ENCODE measurements at places on chromosomes 5 and 9.

DNA sequence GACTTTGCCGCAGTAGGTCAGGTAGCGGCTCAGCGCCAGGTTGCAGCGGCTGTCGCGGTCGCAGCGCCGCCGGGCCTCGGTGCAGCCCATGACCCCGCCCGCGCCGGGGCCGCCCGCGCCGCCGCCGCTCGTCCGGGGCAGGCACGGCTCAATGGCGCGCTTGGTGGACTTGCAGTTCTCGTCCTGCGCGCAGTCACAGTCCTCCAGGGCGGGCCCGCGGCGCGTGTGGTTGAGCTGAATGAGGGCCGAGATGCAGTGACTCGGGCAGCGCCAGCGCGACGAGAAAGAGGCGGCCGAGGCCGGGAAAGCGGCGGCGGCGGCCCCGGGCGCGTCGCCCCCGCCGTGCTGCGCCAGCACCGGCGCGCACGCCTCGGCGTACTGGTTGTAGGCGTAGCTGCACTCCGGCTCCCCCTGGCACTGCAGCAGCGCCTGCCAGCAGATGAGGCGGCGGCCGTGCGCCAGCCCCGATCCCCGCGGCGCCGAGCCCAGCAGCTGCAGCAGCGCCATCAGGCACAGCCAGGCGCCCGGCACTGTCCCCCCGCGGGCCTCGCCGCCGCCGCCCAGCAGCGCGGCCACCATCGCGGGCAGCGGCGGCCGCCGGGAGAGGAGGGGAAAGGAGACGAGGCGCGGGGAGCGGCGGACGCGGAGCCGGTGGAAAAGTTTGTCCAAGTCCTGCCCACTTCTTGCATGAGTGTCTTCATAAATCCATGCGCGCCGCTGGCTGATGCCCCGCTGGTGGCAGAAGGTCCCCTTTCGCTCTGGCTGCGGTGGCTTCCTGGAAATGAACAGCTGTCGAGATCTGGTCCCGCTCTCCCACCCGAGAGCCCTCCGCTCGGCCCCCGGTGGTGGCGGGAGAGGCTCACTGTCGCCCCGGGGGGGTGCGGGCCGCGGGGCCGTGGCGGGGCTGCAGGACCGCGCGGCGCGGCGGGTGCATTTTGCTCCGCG lies 833 bp downstream of the GAS1 start:
- no peak for DNase-seq

DNA sequence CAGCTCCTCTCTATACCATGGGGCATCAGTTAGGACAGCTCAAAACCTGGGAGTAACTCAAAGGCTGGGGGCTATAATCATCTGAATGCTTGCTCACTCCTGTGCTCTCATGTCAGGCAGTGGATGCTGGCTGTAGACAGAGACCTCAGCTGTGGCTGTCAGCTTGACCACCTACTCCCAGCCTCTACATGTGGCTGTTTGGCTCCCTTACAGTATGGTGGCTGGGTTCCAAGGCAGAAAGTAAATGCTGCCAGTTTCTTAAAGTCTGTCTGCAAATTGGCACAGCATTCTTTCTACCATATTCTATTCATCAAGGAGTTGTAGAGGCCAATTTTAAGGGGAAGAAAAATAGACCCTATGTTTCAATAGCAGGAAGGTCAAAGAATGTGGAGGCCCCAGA lies 66.9 kb downstream of the TMC1 start:
- no peak for DNase-seq

DNA sequence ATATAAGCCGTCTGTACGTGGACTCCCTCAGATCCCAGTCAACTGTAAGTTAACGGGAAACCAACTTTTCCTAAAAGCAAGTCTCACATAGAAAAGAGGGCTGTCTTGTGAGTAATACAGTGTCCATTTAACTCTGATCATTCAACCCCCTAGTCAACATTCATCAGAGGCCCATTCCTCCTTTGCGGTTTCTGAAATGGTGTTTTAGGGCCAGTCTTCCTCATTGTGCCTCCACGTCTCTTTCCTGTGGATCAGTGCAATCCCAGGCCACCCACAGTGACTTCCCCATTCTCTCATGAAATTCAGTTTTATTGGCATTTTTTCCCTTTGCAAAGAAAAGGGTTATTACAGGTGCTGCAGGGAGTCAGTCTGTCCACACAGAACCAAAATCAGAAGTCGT lies 261.8 kb downstream of the NR3C1 start:
- DNase-seq: no peak

GRCh38 chr9:130770679-130771442 lies 64.2 kb upstream of the ABL1 start:
- DNase-seq: no peak

- no peak for DNase-seq
Measured at GRCh38 chr9:36136894-36137391, 410 bp downstream of the GLIPR2 start.

DNA sequence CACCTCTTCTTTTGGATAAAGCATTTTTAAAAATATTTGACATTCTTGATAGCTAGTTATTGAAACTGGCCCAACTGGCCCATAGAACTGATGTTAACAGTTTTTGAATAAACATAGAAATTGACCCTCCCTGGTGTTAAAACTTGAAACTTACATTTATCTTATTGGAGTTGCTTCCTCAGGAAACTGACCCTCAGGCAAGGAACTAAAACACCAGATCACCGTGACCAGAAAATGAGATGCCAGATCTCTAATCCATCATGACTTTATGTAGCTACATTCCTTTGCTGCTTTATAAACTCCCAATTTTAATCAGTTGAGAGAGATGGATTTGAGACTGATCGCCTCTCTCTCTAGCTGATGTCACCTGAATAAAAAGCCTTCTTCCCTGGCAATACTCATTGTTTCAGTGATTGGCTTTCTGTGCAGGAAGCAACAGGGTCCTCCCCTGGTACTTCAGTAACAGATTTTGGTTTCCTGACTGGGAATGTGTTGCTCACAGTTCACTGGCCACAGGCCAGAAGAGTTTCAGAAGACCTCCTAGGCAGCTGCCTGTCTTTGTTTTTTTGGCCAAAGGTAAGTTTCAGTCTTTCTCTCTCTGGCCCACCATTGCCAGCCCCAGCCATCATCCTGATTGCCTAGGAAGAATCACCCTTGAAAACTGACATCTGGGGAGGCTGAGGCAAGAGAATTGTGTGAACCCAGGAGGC lies 212.4 kb downstream of the DTWD2 start:
- DNase-seq: no peak

DNA sequence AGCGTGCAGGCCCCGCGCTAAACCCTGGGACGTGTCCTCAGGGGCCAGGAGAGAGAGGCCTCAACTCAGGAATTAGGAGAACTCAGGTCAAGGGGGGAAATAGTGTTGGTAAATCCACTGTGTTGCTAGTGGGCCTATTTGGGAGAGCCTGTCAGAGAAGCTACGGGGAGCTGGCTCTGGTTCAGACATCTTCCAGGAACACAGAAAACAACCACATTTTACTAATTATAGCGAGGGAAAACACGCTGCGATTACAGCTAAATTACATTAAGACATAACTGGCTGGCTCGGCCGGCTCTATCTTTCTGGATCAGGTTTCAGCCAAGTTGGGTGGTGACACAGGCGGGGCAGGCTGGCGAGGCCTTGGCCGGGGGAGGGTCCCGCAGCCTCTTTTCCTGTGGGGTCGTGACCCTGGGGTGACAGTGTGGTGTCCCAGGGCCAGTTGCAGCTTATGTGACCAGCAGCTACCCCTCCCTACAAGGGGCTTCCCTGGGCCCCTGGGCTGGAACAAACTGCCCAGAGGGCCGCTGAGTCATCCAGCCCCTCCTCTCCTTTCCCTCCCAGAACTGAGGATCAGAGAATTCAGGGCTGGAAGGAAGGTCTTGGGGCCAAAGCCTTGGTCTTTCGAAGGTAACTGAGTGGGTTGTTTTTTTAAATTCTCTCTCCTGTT lies 75.1 kb downstream of the FGF18 start:
- no peak for DNase-seq

DNA sequence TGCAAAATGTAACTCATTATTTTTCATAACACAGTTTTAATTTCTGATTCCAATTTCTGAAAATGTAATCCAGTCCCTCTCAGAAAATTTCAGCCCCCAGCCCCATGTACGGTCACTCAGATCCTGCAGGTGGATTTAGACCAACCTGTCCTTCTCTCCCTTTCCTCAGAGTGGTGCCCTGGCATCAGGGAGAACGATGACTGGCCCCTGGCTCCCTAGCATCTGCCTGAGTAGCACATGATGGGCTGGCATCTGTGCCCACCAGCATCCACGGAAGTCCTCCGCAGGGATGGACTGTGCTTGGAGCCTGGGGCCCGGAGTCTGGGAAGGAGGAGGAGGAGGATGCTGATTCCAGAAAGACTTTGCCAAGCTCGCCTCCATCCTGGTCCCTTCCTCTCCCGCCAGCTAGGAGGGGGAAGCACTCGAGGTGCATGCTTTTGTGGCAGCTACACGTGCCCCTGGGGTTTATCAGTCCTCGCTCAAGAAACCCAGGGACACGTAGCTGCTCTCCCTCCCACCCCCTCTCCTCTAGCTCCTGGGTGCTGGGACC lies 54.4 kb upstream of the RUFY1 start:
- no peak for DNase-seq

DNA sequence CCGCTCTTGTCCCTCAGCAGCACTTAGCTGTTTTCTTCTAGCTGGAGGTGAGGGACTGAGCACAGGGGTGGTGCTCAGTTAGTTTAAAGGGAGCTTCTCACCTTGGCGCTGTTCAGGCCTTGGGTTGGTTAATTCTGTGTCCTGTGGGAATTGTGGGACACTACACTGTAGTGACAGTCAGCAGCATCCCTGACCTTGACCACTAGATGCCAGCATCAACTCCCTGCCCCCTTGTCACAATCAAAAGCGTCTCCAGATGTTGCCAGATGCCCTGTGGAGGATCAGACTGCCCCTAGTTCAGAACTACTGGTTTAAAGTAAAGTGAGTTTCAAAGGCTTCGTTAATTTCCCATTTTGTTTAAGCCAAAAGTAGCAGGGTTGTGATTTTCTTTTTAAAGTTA lies 65.5 kb upstream of the DMRT3 start:
- no peak for DNase-seq

- no peak for DNase-seq
Measured at GRCh38 chr5:91170266-91170665, 212.9 kb downstream of the ARRDC3 start.

- no peak for DNase-seq
Measured at GRCh38 chr9:20111173-20111843, 322.5 kb upstream of the SLC24A2 start.

DNA sequence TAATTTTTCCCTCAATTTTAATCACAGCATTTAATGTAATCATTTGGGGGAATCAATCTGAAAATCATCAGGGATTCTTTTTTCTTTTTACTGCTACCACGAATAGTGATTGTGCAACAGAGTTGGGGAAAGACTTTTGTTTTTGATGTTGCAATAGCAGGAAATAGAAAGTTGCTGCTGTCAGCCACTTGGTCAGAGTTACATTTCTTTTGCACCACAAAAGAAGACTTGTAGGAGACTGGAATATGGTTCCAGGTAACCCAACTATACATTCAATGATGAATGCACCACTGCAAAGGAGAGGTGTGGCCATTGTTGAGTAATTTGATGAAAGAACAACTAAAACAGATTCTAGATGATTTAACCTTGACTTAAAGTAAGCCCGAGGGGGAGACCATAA lies 46.3 kb upstream of the PALM2AKAP2 start:
- DNase-seq: no peak

DNA sequence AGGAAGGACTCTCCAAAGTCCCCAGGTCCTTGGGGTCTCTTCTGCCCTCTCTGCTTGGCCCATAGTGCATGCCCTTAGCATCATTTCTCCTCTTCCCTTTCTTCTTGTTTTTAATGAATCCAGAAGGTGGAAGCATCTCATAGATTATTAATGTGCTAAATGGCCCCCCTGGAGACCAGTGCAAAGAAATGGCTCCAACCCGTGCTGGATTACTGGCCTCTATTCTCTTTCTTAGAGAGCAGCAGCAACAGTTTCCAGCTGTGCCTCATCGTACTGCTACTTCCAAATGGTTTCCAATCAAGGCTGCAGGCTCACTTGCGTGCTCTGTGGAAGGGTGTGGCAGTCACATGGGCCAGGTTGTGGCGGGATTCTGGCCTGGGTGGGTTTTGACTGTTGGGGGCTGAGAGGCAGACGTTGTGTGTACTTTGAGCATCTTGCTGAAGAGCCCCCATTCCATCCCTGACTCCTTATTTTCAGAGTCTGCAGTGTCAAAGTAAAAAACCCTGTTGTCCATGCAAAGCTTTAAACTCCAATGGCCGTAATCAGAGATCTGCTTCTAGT lies 139.7 kb downstream of the GABBR2 start:
- DNase-seq: no peak

DNA sequence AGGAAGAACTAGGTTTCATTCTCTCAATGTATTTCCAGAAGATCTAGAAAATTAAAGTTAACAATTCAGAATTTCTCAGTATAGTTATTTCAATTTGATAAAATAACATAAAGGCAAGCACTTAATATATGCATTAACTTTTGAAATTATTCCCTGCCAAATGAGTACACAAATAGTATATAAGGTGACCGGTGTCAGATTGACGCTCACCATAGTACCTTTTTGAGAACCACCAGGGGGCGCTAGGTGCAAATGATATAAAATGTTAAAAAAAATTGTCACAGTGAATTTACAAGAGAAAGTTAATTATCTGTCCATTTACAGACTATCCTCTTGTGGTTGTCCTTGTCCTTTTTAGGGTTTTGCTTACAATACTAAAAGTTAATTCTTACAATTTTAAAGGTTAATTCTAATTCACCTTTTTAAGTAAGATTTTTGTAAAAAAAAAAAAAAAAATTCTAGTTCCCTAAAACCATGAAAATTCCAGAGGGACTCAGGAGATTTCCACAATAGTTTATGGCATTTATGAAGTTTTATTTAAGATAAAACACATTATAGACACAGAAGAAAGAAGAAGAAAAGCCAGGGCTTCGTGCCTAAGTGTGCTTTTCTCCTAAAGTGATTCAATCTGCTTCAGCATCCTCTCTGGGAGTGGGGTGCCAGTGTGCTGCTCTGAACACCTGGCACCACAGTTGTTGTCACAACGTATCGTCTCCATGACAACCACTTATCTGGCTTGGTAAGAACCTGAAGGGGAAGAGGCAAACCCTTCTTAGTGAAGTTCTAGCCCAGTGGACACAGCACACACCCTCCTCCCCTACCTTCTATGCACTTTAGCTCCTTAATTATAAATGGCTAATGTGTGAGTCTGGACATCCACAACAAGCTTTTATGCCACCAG lies 1.7 kb downstream of the ADAMTS16 start:
- DNase-seq: no peak

- DNase-seq: no peak
Measured at GRCh38 chr5:33235304-33235703, 205.5 kb upstream of the TARS1 start.

Measured in cortex of kidney (tissue), 1 donor.